ENCODE measurements at places on chromosomes 3 and 15.

DNA sequence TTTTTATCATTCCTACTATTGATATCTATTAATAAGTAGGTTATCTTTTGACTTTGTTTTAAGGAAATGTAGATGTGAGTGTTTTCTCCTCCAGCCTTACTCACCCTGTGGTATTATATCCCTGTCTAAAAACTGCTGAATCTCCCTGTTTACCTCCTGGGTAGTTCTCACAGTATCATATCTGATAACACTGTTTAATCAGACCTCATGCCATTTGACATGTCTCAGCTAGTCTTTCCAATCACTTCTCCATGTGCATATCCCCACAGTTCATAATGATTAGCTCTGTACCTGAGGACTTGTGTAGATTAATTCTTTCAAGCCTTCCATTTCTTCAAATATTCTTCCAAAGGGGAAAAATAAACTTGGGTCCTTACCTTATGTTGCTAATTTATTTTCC is 30.7 kb downstream of the DUOX2 start:
- DNase-seq: no peak

GRCh38 chr3:19931180-19931692 is 2.8 kb downstream of the EFHB start:
- peak; percentile 14 for DNase-seq

- DNase-seq: no peak
Measured at GRCh38 chr15:79007066-79007465, 62.2 kb upstream of the CTSH start.

- DNase-seq: no peak
Measured at GRCh38 chr3:32780735-32781210, 37.0 kb upstream of the TRIM71 start.

- no peak for DNase-seq
Measured at GRCh38 chr3:17800232-17800631, 57.8 kb upstream of the TBC1D5 start.

Measured in SIG-M5 (cell line).